ENCODE measurements at places on chromosomes 5 and 9.

GRCh38 chr5:132667761-132668705 is 5.8 kb upstream of the IL4 start:
- no peak for DNase-seq

DNA sequence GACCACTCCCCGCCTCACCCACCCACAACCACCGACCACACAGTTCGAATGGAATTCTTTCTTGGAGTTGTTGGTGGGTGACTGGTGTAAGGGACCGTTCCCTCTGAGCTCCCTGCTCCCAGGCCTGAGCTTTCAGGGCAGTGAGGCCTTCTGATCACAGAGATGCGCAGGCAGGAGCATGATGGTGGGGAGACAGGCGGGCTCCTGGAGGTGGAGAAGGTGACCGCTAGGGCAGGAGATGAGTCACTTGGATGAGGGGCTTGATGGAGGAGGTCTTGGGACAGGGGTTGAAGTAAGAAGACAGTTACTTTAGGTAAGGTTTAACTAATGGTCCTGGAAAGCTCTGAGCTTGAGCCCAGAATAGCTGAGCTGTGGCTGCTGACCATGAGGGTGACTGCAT is 88.5 kb downstream of the HSPA4 start:
- DNase-seq: no peak

DNA sequence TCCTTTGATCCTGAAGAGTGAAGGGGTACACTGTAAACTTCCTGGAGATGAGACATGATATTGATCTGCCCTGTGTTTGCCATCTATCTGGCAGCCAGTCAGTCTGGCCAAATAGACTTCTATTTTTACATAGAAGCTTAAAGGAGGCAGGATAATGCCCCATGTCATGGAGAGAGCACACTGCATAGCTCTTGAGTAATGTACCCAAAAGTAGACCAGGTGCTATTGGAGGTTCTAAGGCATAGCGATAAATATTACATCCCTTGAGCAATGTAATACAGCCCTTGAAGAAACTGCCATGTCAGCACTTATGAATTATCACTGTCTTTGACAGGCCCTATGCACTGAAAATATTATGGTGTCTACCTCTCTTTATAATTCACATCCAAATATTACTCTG is 131.8 kb downstream of the GHR start:
- no peak for DNase-seq

- DNase-seq: peak; percentile 71
These were observed 1.5 kb downstream of the COL27A1 start for GRCh38 chr9:114156657-114157421.

- DNase-seq: no peak
These were observed 96.7 kb upstream of the MAMDC2 start for GRCh38 chr9:69946800-69947437.

- no peak for DNase-seq
These were observed 407.9 kb upstream of the CYLC2 start for GRCh38 chr9:102587281-102587680.

DNA sequence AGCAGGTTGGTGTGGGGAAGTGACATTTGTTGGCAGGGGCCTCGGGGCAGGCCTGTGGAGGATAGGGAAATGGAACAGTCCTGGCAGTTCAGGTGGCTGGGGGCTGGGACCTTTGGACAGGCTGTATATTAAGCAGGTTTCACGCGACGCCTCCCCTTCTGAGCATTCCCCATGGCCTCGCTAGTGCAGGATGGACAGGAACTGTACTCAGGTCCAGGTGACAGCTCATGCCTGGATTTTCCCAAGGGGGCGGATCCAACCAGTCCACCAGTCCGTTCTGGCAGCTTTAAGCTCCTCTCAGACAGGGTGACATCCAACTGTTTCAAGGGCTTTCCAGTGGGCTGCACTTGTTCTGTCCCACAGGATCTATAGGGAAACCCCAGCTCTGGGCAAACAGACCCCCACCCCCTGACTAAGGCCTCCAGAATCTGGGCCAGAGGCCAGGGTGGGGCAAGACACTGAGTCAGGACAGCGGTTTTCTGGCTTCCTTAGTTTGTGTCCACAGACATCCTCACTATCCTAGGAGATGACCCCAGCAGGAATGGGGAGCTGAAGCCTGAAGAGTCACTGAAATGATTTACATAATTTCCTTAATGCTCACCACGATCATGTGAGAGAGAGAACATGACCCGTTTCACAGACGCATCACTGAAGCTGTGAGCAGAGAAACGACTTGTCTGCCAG is 20.9 kb downstream of the CSF2 start:
- DNase-seq: no peak

GRCh38 chr9:36976371-36977030 is 57.6 kb downstream of the PAX5 start:
- peak; percentile 88 for DNase-seq

- no peak for DNase-seq
These were observed 12.0 kb upstream of the ELOVL7 start for GRCh38 chr5:60856066-60856465.

- no peak for DNase-seq
These were observed 15.4 kb downstream of the POC5 start for GRCh38 chr5:75701856-75702255.

GRCh38 chr5:39360471-39361111 is 3.7 kb downstream of the C9 start:
- no peak for DNase-seq

GRCh38 chr5:56481428-56482357 is 248.6 kb upstream of the ANKRD55 start:
- peak; percentile 71 for DNase-seq

GRCh38 chr5:34003941-34004340 is 3.9 kb downstream of the AMACR start:
- DNase-seq: no peak

- no peak for DNase-seq
These were observed 126.1 kb upstream of the HAPLN1 start for GRCh38 chr5:83846624-83847350.

DNA sequence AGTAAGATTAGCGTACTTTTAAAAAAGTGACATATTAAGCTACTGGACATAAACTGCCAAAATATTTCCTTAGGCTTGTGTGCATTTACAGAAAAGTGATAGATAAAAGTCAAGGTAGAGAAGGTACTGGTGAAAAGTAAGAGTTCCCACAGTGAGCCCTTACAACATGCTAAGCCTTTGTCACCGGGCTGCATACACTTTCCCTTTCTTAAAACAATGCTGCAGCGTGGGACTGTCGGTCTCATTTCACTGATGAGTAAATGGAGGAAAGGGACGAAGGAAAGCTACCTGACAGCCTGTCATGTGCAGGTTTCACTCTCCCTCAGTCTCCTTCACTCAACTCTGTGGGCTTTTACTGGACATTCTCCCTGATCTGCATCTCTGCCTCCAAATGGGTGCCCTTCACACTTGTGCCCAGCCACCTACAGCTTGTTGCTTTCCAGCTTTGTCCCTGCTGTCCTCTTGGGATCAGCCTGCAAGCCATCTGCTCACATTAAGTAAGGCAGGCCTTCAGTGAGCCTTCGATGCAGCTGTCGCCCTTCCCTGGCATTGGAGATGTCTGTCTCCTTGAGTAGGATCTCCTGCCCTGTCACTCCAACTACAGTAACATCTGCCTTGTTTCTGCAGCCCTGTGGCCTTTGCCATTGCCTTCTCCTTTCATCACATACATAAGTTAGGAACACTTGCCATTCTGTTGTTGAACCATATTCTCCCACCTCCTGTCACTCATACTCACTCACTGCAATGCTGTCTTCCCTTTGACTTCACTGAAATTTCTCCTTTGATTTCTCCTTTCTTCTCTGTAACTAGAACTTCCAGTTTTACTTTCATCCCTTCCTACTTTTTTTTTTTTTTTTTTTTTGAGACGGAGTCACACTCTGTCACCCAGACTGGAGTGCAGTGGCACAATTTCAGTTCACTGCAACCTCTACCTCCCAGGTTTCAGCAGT is 9.3 kb upstream of the ROPN1L start:
- peak; percentile 40 for DNase-seq

DNA sequence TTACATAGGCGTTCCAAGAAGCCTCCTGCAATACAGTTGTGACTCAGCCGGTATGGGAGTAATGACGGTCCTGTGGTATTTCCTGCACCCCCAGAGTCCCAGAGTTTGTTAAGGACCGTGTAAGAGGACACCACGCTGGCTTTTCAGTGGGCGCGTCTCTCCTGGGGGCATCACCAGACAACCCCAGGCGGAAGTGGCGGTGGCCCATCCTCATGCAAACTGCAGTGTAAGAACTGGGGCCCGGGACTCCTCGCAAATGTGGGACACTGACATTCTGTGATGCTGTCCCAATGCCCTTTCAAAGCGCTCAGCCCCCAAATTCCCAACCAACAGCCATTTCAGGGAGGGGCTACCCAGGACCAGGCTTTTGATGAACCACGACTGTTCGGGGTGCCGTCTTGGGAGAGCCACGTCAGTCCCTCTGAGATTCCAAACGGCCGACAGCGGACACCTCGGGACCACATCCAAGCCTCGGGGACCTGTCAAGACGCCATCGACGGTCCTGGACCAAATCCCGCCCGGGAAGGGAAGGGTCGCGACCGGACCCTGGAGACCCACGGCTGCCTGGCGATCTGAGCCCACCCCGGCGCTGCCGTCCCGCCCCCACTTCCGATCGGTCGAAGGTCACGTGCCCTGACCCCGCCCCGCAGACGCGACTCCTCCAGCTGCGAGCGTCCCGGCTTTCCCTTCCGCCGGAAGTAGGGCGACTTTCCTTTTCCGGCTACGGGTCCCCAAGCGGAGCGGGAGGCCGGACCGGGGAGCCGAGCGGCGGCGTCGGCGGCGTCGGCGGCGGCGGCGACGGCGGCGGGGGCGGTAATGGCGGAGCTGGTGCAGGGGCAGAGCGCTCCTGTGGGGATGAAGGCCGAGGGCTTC is at the start of gene FUBP3:
TSS of gene FUBP3 (plus strand) at position 713 of the 873 bp plus-strand sequence. CDS start at position 817, 104 bp downstream.
- peak; percentile 87 for DNase-seq

DNA sequence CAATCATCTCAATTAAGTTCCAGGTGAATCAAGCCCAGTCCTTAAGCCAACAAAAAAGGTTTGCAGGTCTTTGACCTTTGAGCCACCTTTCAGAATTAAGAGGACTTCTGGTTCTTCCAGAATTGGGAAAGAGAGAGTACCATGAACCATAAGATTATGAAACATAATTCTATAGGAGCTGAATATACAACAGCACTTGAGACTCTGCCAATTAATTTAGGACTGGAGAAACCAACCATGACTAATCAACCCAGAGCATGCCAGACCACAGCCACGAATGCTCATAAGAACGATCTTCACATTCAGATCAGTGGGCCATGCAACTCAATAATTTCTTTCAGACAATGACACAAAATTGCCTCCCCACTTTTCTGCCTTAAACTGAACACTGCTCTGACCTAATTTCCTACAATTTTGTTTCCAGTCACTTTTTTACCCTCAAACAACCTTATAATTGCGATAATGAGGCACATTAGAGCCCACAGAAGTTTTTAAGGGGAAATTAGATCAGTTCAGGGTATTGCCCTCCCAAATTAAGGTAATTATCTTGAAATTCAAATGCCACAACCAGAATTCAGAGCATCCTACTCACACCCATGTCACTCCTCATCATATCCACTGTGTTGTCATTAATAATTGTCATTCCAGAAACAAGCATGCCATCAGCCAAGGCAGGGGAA is 213.4 kb downstream of the ATPSCKMT start:
- DNase-seq: no peak

Measured in G401 (cell line).